Activated CD4-positive, CD25-positive, alpha-beta regulatory T cell treated with anti-CD3 and anti-CD28 coated beads, Interleukin-2, amount 50 U/mL, for 24 hours (primary cell): ENCODE measurements at places on chromosomes 5 and 9.

DNA sequence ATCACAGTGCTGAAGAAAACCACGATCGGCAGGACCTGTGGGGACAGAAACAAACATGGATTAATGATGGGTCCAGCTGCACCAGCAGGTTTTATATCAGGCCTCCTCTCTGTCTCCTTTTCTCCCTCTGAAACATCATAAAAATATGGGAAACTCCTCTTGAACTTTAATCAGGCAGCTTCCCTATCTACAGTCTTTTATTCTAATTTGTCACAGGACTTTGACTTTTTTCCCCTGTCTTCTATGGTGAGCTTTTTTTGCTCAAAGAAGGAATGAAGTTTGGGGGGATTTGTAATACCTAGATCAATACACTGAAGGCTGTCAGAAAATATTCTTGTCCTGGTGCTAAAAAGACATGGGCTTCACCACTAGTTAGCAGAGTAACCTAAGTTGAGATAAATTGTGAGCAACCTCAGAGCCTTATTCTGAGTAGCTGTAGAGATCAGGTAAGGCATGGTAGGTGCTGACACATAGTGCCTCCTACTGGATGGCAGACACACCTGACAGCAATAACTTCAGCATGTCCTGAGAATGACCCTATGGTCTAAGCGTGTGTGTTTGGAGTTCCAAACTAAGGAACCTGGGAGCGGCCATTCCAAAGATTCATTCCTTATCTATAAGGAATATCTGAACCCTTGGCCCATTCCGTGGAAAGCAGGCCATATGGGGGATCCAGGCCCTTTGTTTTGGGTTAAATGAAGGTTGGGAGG, 46.2 kb downstream of the SLC28A3 start:
- no peak for ATAC-seq

DNA sequence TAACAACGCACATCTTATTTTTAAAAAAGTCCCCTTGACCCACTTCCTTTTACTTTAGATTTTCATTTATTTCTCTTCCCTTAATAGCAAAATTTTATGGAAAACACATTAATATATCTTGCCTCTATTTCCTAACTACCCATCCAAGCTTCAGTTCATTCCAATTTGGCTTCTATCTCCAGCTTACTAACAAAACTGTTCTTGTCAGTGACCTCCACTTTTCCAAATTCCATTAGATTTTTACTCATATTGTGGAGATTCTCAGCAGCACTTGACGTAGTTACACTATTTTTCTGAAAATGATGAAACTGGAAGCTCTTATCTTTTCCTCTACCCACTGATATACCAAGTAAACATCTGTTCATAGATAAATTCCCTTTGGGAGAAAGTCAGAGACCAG, 46.5 kb upstream of the ADAMTS19 start:
- ATAC-seq: no peak

- no peak for ATAC-seq
Measured at GRCh38 chr9:6852243-6852963, 94.6 kb downstream of the KDM4C start.

- ATAC-seq: no peak
Measured at GRCh38 chr9:117706421-117707116, 2.4 kb downstream of the TLR4 start.

GRCh38 chr5:8362495-8362894, 493.5 kb downstream of the MTRR start:
- no peak for ATAC-seq

DNA sequence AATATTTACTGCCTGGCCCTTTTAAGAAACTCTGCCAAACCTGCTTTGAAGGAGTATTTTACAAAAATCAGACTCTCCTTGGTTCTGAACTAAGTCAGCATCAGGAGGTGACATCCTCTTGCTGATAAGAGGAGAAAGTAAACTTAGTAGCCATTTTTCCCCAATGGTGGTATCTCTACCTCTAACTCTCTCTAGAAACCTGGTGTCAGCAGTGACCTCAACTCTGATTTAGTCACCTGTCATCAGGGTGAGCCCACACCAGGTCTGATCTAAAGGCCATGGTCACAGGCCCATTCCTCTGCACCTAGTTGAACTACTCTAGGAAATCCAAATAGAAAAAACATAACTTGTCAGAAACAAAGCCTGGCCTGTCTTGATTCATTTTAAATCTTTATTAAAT, 4.2 kb downstream of the CARNMT1 start:
- no peak for ATAC-seq

GRCh38 chr9:36486329-36486932, 86.3 kb upstream of the MELK start:
- no peak for ATAC-seq

DNA sequence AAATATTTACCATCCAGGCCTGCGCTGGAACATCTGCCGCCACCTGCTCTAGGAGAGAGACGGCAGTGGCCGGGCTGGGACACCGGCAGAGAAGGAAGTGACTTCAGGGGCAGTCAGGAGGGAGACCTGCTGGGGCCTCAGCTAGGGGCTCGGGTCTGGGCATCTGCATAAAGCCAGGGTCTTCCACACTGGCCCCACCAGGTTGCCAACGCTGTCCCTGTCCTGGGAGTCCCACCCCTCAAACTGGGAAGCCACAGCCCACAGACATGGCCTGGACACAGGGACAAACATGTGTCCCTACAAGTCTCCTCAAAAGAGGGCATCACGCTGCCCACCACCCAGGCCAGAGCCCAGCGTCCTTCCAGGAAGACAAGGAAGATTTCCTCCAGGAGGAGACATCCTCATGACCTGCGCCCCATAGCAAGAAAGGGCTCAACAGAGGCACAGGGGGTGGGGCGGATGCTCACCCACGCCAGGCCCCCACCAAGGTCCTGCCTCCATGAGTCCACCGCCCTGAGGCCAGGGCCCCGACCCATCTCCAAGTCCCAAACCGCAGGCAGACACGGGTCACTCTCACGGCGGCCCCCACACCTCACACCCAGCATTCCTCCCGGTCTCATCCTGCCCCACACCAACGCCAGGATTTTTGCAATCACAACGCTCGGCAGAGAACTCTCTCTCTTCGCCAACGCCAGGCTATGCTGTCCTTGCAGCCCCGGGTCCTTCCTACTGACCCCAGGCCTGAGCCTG, 9.0 kb downstream of the VAV2 start:
- ATAC-seq: no peak

DNA sequence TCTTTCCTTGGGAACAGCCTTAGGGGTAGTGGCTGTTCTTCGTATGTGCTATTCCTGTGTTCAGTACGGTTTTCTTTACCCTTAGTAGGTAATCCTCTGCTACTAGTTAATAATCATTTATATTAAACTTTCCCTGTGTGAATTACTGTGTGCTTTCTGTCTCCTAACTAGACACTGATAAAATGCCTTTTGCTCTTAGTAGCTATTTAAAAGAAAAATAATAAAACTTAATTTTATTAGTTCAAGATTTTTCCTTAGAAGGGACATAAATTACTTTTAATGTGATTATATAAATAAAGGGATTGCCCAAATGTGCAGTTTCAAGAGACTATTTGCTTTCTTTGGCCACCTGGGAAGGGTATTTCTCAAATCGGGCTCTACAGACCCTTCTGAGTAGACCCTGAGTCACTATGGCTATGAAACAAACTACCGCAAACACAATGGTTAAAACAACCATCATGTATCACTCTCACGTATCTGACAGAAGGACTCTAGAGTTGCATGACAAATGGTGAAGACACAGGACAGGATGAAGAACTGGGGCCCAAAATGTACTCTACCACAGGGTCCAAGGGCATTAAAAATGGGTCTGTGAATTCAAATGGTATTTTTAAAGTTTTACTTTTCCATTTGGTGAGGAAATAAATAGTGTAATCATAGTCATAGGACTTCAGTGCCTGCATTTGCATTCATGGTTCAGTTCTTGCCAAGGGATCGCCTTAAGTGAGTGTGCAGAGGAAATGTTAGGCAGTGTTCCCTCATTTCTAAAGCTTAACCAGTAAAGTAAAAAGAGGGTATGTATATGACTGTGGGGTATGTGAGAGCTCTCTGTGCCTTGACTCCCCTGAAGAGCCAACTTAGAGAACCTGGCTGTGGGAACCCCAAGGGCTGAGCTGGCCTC, 97.0 kb downstream of the TSSK1B start:
- no peak for ATAC-seq

DNA sequence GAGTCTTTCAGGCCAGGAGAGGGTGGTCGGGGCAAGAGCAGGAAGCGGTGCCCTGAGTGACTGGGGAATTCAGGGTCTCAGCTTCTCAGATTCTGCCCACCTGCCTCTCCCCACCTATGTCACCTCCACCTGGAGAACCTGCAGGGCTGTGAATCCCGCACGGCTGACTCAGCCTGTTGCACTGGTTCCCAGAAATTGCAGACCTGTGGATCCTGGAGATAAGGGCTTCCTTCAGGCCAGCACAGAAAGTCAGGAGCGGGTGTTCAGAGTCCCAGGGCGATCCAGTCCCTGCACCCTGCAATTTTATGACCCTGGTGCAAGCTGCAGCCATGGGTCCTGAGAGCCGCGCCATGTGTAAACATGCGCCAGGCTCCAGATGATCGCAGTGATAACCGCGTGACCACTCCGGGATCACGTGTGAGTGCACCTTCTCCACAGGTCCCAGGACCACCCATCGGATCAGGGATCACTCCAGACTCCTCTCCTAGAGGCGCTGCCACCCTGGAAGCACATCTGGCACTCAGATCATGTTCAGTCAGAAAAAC, 17.8 kb downstream of the IRX4 start:
- ATAC-seq: no peak

DNA sequence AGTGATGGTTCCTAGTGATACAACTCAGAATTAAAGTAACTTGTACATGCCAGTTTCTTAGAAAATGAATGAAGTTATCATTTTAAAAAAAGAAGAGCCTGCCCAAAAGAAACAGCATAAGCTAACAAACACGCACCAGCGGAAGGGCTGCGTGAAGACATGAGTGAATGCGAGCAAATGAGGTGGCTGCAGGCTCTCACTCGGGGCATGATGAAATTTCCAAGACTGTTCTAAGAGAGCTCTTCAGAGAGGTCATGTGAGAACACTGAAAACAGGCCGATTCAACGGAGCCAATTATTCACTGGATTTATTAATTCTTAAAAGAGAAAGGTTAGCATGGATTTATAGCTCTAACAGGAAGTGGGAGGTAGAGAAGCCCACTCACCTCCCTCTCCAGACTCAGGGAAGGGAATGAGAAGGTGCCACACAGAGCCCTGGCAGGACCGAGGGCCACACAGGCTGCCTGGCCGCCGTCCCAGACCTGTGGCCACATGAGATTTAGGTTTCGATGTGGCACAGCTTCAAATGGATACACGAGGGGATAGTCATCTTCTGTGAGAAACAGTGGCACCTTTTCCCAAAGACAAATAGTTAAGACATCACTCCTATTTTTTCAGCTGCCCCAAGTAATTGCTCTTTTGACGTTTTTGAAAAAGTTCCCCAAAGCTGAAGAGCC, 55.5 kb downstream of the HABP4 start:
- no peak for ATAC-seq

- no peak for ATAC-seq
Measured at GRCh38 chr5:159638481-159638880, 277.8 kb upstream of the ADRA1B start.

DNA sequence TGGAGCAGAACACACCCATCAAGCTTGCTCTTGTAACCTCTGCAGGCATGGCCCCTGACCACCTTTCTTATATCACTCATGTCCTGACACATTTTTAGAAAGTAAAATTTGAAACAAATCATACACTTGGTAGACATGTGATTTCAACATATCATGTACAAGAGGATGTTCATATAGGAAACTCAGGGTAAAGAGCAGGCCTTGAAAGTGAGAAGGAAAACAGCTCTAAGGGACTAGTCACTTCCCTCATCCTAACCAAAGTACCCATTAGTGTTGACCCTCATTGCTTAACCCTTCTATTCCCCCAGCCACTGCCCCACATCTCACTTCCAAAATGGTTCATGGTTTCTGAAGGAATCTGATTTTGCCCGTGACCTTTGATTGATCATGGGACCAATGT, 492.4 kb upstream of the KLF4 start:
- ATAC-seq: no peak

- ATAC-seq: no peak
Measured at GRCh38 chr9:134346151-134346550, 19.9 kb downstream of the RXRA start.

- ATAC-seq: no peak
Measured at GRCh38 chr5:9781890-9782289, 151.7 kb upstream of the TAS2R1 start.

- ATAC-seq: no peak
Measured at GRCh38 chr5:61053937-61054336, 108.3 kb downstream of the SMIM15 start.

DNA sequence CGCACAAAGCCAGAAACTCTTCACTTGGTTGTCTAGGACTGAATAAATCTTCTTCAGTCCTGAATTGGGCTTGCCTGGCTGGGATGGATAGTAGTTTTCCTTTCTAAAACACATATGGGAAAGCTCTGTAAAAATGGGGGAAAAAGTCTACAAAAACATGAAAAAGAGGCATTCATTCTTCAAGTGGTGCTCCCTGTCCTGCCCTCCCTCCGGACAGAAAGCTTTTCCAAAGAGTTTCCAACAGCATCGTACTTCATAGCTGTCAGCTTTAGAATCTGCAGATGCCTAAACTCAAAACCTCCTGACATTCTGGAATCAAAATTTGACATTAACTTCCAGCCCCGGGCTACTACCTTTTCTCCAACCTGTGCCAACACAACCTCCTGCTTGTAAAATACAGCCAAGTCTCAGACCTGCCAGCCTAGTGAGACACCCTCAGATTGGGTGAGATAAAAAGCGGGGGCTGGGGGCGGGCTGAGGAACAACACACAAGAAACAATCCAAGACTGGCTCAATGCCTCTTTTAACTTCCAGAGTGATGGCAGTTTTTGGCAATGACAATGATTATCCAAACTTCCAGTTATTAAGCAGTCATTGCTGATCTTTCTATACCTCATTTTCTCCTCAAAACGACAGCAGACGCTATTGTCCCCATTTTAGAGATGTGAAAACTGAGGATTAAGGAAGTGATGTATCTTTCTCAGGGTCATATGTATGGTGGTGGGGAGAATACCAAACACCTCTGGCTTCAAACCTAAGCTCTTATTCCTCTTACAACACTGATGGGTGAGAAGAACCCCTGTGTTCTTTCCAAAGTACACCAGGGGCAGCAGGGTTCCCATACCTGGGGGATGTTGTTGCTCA, 1.3 kb downstream of the TNC start:
- no peak for ATAC-seq

DNA sequence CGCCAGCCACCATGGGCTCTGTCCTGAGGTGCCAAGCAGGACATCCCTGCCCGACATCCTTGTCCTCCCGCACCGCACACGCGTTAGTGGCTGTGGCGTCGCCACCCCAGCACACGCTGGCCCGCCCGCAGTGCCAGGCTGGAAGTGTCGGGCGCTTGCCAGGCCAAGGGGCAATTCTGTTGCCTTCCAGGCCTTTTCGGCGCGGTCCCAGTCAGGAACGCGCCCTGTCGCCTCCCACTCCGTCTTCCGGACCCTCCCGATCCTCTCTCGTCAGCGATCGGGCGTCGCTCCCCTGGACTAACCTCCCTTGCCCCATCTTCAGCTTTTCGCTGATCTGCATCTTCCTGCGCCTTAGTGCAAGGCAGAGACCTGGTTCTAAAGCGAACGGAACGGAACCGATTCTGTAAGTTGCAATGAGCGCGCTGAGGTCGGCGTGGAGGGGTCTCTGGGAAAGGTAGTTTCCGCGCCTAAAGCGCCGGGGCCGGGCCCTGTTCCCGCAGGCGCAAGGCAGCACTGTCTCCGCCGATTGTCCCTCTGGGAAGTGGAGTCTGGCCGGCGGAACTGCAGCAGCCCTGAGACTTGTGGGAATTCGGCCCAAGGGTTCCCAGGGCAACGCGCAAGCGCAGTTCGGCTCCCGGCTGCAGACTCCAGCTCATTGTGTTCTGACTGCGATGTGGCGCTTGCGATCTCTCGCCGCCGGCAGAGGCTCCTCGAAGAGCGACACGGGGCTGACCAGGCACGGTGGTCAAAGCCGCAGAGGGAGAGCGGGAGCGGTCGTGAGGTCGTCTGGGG, at the start of gene ZNF454:
ZNF454 (plus strand) TSS at position 630 of the 792 bp plus-strand sequence. CDS start 1,594 bp downstream, outside the sequence.
- ATAC-seq: no peak

GRCh38 chr9:27475057-27475595, 49.0 kb upstream of the IFNK start:
- ATAC-seq: no peak
